NCI-H1436 (cell line): ENCODE measurements at places on chromosomes 7 and 10.

- DNase-seq, result no peak
Observed at GRCh38 chr10:68601501-68602265, 41.5 kb downstream of the TET1 start.

- DNase-seq, result no peak
Observed at GRCh38 chr7:120033114-120033513, 239.9 kb upstream of the KCND2 start.

- no peak for DNase-seq
Observed at GRCh38 chr10:33897291-33897752, 562.9 kb upstream of the NRP1 start.

- DNase-seq, result no peak
Observed at GRCh38 chr7:114217026-114217806, 197.4 kb upstream of the FOXP2 start.

DNA sequence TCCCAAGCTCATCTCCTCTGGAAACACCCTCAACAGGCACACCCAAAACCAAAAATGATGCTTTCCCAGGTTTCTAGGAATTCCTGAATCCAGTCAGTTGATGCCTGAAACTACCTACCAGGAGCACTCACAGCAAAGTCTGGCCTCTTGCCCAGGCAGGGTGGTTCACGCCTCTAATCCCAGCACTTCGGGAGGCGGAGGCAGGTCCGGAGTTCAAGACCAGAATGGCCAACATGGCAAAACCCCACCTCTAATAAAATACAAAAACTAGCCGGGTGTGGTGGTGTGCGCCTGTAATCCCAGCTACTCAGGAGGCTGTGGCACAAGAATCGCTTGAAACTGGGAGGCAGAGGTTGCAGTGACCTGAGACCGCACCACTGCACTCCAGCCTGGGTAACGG, 1.9 kb downstream of the MAD1L1 start:
- DNase-seq, result no peak

GRCh38 chr10:58780476-58780875, 267.8 kb downstream of the BICC1 start:
- DNase-seq, result no peak
